ENCODE measurements at places on chromosomes 16 and 17.

- no peak for DNase-seq
Measured at GRCh38 chr17:19341641-19342610, 20.6 kb downstream of the B9D1 start.

- no peak for DNase-seq
Measured at GRCh38 chr17:39612291-39612894, 4.7 kb upstream of the NEUROD2 start.

DNA sequence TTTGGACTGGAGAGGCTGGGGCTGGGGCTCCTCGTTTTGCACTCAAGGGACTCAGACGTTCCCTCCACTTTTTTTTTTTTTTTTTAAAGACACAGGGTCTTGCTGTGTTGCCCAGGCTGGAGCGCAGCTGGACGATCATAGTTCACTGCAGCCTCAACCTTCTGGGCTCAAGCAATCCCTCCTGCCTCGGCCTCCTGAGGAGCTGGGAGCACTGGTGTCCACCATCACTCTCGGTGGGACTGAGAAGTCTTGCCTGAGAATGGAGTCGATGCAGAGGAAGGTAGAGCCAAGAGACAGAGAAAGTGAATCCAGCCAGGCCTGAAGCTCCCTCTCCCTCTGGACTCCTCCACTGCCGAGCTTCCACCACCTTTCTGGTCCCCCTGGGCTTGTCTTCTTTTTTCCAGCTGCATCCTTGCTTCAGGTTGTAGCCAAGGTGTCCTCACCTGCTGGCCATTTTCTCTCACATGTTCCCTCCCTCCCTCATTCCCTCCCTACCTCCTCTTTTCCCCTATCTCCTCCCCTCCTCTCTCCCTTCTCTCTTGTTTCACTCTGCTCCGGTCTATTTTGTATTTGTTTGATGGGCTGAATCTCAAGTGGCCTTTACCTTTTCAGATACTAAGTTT is 233.8 kb downstream of the SNX29 start:
- no peak for DNase-seq

- no peak for DNase-seq
Measured at GRCh38 chr17:74250324-74250995, 23.6 kb upstream of the DNAI2 start.

DNA sequence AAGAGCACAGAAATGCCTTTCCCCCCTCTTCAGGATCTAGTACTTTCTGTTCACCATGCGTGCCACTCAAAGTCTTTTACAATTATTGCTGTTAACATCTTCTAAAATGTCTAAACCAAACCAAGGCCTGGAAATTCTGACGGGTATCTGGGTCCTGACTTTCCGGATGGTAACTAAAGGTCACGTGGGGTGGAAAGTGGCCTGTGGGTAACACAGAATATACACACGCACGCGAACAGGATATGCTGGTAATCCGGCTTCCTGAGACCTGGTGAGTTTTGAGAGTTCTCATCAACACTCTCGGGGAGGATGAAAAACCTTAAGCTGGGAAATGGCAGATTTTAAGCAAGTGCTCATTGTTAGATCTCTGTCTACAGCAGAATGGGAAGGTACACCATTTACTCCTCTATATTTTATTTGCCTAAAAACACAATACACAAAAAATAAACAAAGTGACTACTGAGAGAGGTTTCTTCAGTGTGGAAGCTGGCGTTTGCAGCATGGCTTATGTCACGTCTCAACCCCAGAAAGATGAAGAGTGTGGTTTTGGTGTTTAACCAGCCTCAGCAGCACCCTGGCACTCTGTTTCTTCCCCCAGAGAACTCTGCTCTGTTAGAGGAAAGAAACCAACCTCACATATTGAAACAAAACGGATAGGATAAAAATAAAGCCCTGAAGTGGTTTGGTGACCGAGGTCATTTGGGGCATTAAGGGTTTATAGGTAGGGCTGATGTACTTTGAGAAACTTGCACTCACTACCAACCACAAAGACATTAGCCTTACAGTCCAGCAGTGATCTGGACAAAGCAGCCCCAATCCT is 37.3 kb downstream of the SMG6 start:
- DNase-seq = peak; percentile 81

DNA sequence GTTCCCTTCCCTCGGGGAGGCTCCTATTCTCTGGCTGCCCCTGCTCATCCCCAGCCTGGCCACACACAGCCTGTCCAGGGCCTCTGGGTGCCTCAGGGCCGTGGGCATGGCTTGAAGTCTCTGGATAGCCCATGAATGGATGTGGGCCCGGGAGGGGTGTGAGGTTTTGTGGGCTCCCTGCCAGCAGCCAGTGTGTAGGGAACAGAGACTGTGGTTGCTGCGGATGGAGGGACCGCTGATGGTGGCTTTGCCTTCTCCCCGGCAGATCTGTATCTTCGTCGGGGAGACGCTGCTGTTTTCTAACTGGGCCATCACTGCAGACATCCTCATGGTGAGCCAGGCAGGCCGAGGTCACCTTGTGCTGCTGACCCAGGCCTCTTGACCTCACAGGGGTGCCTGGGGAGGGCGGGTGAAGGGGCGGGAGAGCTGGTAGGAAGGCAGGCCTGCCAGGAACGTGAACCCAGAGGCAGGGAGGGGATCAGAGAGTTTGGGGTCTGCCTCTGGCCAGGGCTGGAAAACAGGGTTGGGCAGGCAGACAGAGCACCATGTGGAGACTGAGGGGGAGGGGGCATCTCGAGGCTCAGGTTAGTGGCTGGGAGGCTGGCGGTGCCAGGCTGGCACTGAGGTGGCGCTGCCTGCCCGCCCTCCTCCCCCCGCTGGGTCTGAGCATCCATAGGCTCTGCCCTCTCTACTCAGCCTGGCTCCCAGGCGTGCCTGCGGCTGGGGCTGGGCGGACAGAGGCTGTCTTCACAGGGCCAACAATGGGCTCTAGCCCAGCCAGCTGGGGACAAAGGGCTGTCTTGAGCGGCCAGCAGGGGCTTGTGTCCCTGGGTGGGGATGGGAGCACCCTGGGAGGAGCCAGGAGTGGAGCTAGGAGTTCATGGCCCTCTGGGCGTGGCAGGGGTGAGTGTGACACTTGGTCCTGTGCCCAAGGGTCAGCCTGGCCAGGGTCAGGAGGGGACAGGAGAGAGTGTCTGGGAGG is 21.4 kb downstream of the MYBBP1A start:
- DNase-seq = peak; percentile 66

DNA sequence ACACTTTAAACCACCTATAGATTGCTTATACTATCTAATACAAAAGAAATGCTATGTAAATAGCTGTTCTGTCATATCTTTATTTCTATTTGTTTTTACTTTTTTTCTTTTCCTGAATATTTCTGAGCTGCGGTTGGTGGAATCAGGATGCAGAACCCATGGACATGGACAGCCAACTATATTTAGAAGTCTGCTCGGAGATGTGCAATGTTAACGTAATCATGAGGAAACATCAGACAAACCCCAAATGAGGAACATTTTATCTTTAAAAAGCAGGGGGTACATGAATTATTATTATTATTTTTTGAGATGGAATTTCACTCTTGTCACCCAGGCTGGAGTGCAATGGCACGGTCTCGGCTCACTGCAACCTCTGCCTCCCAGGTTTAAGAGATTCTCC is 31.4 kb upstream of the GHDC start:
- DNase-seq = peak; percentile 58

DNA sequence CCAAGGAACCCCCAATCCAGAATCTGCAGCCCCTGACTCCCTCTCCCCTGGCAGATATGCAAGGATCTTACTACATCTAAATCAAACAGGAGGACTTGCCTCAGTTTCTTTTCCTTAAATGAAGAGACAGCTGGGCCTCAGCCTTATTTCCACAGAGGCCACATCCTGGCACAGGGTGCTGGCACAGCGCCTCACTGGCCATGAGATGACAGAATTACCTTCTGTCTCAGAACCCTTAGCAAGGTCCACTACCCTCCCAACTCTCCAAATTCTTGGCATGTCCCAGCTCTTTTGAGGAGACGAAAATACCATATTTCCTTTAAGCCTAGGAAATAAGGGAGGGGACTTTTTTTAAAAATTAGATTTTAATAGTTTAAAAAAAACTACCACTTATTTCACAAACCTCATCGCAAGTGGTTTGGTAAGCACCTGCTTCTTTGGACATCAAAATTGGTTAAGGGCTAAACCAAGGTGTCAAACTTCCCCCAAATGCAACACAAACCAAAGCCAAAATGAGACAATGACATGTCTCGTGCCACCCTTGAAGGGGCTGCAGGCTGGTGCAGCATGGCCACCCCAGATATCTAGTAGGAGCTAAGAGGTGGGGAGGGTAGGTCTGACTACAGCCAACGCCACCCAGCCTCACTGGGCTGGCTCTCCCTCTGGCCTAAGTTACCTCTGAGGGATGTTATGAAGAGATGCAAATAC is 25.3 kb downstream of the FAM117A start:
- no peak for DNase-seq

- DNase-seq = no peak
Measured at GRCh38 chr16:87308826-87309225, 8.4 kb downstream of the C16orf95 start.

DNA sequence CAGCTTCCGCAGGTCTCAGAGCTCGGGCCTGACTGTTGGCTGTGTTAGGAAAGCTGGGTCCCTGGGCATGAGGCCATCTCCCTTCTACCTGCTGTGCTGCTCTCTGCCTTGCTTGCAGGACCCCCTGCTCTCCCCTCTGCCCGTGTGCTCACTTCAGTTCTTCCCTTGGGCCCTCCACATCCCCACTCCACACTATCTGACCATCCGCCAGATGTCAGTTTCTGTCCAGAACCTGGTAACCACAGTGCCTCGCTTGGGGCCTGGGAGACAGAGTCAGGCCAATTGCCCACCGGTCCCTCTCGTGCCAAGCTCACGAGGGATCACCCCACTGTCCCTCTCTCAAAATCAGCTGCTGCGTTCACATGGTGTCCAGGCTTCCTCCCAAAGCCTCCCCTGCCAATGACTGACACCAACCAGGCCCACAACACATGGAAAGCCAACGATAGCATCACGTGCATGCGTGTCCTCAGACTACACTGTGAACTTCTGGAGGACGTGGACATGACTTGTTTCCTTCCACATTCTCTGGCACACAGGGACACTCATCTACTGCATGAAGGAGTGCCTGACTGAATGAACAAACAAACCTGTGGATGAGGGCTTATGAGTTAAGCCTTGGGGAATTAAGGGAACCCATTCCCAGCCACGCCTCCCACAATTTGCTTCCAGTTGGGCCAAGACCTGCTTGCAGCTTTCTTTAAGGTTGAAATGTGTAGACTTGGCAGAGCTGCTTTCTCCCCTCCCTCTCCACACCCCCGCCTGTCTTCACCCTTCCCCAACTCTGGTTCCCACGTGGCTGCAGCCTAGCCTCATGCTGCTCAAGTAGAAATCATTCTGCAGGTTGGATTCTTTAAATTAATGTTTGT is 72.5 kb upstream of the ZNF423 start:
- no peak for DNase-seq

GRCh38 chr17:79098282-79098867 is 23.8 kb downstream of the ENGASE start:
- DNase-seq = no peak

DNA sequence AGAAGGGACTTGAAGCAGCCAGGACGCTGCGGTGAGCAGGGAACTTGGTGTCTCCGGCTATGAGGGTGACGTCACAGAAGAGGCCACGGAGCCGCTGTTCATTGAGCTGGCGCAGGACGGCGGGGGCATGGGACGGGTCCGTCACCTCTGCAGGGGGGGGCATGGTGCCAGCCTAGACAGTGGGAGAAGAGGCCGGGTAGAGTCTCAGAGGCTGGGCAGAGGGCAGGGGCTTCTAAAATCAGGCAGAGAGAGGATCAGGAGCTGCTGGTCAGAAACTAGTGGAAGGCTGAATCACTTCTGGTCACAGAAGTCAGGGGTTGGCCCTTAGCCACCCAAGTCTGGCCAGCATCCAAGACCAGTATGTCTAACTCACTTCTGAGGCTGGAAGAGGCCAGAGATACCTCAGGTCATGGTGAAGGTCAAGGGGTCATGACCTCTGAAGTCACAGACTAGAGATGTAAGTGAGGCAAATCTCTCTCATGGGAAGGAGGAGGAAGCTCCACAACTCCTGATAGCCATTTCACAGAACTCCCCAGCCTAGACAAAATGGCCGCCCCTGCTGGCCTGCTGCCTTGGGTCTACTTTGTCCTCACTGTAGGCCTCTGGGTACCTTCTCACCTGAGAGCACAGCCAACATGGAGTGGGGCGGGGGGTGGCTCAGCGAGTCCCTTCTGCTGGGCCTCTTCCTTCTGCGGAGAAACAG is 12.6 kb downstream of the ZBTB4 start:
- DNase-seq = no peak

GRCh38 chr16:24986512-24987303 is 28.5 kb downstream of the ARHGAP17 start:
- DNase-seq = no peak

- no peak for DNase-seq
Measured at GRCh38 chr17:72301887-72302286, 181.1 kb downstream of the SOX9 start.

- no peak for DNase-seq
Measured at GRCh38 chr16:19913340-19913645, 28.6 kb upstream of the GPRC5B start.

- DNase-seq = no peak
Measured at GRCh38 chr17:61789872-61790271, 73.5 kb downstream of the BRIP1 start.

GRCh38 chr16:23357761-23358290 is 55.7 kb downstream of the SCNN1B start:
- no peak for DNase-seq

GRCh38 chr16:89805136-89805905 is 11.1 kb downstream of the FANCA start:
- no peak for DNase-seq

GRCh38 chr17:31339906-31340661 is 18.7 kb upstream of the EVI2A start:
- no peak for DNase-seq

DNA sequence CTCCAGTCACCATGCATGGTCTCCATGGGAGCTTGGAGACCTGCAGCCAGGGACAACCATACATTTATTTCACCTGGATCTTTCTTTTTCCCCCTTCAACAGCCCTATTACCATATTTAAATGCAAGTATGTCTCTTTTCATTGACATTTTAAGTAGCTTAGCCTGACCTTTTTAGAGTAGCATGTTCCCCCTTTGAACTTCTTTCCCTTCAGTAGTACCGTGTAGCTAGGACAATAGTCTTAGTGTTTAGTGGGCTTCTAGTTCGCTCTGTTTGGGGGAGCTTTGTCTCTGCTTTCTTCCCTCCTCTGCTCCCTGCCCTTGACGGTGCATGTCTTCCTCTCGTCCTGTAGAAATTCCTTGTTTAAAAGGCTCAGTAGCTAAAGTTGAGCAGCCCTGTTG is 94.6 kb downstream of the CCDC182 start:
- DNase-seq = no peak

Data from hematopoietic multipotent progenitor cell (in vitro differentiated cells).